T follicular helper cell (primary cell): ENCODE measurements at places on chromosomes 11 and 22.

GRCh38 chr11:629237-629583 is 2.2 kb upstream of the SCT start:
- DNase-seq: no peak

- no peak for DNase-seq
Measured at GRCh38 chr11:29511394-29511793, 505.4 kb downstream of the KCNA4 start.

DNA sequence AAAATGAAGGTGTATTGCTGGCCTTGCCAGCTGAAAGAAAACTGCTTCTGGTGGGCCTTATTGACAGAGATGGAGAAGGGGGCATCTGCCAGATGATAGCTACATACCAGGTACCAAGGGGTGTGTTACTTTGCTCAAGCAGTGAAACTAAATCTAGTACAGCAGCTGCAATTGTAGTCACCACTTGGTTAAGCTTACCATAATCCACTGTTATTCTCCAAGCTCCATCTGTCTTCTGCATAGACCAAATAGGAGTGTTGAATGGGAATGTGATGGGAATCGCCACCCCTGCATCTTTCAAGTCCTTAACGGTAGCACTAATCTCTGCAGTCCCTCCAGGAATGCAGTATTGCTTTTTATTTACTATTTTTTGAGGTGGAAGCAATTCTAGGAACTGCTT is 45.8 kb upstream of the LIN7C start:
- DNase-seq: no peak

DNA sequence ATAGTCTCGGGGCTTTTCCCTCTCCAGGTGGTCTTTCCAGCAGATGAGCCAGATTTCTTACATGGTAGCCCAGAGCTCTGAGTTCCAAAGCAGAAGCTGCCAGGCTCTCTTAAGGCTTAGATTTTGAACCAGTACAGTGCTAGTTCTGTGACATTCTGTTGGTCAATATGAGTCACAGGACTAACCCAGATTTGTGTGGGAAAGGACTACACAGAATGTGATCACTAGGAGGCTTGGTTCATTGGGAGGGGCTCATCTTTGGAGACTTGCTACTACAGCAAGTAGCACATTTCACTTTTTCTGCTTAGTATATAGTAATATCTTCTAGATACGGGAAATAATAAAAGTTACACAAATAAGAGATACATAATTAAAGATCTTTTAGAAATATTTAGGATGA is 24.1 kb downstream of the RNF214 start:
- no peak for DNase-seq

DNA sequence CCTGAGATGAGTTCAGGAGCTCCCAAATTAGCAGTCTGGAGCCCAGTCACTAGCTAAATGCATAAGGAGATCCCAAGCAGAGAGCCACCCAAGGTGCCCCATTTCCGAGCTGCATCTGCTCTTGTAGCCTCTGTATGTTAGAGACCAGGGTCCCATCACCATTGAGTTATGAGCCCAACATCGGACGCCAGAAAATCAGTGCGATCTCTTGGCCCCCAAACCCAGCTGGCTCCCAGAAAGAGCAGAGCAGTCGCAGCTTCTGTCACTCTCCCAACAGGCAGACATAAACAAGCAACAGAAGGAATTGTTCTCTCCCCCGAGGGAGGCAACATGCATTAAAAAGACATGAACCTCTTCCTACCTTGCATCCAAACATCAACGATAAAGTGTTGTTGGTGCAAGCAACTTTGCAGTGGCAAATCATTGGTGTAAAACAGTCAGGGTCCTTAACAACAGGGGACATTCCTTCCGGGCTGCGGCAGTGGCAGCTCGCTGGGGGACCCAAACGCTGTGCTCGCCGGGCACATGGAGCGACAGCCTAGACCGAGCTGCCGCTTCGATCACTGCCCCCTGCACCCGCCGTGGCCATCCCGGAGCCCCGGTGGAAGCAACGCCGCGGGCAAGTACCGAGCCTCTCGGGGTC is 907.1 kb downstream of the DLG2 start:
- DNase-seq: no peak

GRCh38 chr11:98568013-98568412 is 452.7 kb upstream of the CNTN5 start:
- DNase-seq: no peak

DNA sequence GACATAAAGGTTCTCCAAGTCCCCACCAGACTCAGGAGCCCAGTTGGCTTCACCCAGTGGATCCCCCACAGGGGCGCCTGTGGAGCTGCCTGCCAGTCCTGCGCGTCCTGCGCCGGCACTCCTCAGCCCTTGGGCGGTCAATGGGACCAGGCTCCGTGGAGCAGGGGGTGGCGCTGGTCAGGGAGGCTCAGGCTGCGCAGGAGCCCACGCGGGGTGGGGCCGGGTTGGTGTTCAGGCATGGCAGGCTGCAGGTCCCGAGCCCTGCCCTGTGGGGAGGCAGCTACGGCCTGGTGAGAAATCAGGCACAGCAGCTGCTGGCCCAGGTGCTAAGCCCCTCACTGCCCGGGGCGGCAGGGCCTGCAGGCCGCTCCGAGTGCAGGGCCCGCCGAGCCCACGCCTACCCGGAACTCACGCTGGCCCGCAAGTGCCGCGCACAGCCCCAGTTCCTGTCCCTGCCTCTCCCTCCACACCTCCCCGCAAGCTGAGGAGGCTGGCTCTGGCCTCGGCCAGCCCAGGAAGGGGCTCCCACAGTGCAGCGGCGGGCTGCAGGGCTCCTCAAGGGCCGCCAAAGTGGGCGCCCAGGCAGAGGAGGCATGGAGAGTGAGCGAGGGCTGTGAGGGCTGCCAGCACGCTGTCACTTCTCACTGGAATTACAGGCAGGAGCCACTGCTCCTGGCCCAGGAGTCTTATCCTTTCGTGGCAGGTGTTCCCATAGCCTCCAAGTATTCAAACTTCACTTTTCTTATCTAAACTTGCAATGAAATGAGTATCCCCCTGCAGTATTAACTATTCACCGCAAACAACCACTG is 22.8 kb upstream of the ZBTB44 start:
- DNase-seq: no peak

DNA sequence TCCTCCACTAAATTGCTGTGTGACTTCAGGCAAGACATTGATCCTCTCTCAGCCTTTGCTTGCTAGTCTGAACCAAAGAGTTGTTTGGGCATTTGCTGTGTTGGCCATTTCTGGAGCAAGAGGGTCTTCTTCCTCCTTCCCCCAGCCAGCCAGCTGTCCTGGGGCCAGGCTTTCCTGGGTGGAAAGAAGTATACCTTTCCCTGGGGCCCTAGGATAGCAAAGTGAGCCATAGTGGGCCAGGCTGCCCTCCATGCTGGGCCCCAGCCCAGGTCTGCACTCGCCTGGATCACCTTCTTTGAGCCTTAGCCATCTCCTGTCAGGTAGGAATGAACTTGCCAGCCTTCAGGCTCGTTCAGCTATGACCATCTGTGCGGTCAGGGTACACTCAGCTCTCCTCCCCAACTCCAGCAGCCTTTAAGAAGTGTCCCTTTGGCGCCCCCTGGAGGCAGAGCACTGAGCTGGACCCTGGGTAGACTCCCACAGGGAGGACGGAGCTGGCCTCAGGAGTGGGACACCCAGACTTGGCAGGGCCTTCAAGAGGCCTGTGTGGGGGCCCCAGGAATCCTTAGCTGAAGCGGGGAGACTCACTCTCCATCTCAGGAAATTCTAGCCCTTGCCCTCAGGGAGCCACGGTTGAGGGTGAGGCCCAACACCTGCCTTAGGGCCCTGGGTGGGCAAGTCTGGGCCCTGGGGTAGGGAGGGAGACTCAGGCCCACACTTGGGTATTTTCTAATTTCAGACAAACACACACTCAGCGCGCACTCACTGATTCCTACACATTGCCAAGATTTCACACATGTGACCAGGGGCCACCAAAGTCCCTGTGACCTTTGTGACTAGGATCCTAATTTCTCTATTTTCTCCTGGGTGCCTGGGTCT is 35.6 kb upstream of the TPBGL start:
- DNase-seq: peak; percentile 65

GRCh38 chr11:111923351-111923788 is 4.7 kb downstream of the C11orf52 start:
- DNase-seq: no peak

DNA sequence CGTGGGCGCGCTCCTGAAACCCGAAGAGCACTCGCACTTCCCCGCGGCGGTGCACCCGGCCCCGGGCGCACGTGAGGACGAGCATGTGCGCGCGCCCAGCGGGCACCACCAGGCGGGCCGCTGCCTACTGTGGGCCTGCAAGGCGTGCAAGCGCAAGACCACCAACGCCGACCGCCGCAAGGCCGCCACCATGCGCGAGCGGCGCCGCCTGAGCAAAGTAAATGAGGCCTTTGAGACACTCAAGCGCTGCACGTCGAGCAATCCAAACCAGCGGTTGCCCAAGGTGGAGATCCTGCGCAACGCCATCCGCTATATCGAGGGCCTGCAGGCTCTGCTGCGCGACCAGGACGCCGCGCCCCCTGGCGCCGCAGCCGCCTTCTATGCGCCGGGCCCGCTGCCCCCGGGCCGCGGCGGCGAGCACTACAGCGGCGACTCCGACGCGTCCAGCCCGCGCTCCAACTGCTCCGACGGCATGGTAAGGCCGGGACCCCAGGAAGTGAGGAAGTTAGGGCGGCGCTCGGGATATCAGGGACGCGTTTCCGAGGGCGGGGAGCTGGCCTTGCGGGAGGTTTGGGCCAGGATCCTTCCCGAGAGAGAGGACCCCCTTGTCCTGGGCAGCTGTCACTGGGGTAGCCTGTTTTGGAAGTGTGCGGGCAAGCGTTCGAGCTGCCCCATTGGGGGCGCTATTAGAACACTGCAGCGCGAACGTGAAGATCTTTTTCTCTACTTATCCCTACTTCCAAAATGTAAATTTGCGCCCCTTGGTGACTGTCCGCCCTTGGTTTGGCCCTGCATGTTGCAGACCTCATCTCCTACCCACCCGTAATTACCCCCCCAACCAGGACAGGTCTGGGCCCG is 796 bp downstream of the MYOD1 start:
- no peak for DNase-seq

- no peak for DNase-seq
Measured at GRCh38 chr11:117287668-117288067, 3.5 kb upstream of the BACE1-AS start.

DNA sequence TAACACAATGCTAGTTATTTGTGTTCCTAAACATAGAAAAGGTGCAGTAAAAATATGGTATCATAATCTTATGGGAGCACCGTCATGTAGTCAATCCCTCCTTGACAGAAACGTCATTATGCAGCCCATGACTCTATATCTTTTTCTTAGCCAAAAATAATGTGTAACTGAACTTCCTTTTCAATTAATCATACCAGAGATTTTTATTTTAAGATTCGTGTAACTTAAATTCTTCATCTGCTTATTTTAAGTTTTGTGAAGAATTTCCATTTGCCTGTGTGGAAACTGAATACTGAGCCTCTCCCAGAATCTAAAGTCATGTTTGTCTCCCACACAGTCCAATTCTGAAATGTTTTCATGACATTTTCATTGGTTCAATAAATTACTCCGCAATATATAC is 699.1 kb downstream of the KCNA4 start:
- DNase-seq: no peak

DNA sequence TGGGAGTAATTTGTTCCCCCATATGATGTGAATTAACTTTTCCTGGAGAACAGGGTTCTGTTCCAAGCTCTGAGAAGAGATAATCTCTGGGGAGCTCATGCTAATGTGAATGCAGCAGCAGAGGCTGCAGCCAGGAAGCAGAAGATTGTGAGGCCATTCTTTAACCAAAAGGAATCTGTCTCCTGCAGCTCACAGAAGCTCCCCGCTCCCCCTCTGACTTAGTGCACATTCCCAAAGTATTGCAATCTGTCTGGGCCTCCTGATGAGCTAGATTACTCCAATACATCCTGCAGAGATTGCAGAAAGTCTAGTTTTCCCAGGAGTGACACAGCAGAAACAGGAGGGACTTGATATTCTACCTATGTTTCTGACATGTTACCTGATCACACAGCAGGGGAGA is 420.6 kb upstream of the FAT3 start:
- no peak for DNase-seq

DNA sequence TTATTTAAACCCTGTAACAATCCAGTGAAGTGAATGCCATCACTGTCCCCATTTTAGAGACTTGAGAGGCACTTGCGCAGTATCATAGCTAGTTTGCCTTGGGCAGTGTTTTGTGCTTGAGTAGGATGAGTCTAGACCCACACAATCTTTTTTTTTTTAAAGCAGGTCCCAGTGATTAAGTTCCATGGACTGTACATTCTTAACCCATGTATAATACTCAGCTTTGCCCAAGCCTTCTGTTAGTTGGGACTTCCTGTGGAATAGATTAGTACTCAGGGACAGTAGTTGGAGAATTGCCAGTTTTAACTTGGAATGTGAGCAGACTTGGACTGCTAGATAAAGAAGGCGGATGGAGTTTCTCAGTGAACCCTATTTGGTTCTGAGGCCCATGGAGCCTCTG is 108.6 kb upstream of the RASSF10 start:
- no peak for DNase-seq

GRCh38 chr11:38646382-38646781 is 2048.3 kb upstream of the RAG2 start:
- no peak for DNase-seq

DNA sequence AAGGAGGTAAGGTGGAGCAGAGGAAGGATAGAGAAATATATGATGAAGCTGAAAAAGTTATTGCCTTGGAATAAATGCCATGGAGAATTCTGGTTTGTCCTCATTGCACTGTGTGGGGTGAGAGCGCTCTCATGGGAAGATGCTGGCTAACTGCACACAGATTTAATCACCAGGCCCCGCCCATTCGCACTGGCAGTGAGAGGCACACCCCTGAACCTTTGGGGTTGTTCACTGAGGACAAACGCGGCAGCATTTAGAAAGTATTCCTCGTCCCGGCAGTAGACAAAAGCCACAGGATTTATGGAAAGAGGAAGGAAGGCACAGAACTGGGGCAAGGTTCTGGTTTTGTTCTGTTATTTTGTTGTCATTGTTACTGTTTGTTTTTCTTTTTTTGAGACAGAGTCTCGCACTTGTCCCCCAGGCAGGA is 70.2 kb downstream of the MED15 start:
- DNase-seq: no peak

- no peak for DNase-seq
Measured at GRCh38 chr11:62602141-62603071, 741 bp upstream of the MTA2 start.

GRCh38 chr11:6927030-6927617 is 898 bp downstream of the ZNF215 start:
- no peak for DNase-seq

DNA sequence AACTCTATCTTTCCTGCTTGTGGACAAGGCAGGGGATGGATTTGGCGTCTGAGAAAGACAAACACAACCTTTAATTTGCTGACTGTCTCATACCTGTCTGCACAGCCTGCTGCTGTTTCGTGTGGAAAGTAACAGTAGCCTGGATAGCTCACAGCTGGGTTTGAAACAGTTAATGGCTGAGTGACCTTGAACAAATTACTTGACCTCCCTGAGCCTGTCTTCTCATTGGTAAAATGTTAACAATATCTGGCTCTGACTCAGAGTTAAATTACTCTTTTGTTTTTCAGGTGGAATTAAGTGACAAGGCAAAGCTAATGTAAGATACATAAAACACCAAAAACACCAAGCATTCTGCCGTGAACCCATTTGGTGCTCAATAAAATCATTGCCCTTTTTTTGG is 41.1 kb upstream of the ADA2 start:
- no peak for DNase-seq

- no peak for DNase-seq
Measured at GRCh38 chr11:76911415-76911808, 50.7 kb downstream of the ACER3 start.

- no peak for DNase-seq
Measured at GRCh38 chr11:23233075-23233474, 372.8 kb upstream of the CCDC179 start.

- no peak for DNase-seq
Measured at GRCh38 chr11:113881856-113882255, 6.5 kb upstream of the USP28 start.
